ENCODE measurements at places on chromosomes 1 and 21. TPM values are rescaled to one million over a fixed set of nuclear protein-coding genes. Genes with fewer than 3 reads are reported as not detected.

TINAGL1 gene
- total RNA-seq: 0.41 TPM

CYP4A11 gene
- total RNA-seq: not detected

LORICRIN gene
- total RNA-seq: not detected

TBX15 gene
- total RNA-seq: 0.07 TPM

HCRTR1 gene
- total RNA-seq: not detected

ANKRD45 gene
- total RNA-seq: not detected

FAM163A gene
- total RNA-seq: not detected

NHLH1 gene
- 0.33 TPM for total RNA-seq

LCE2B gene
- total RNA-seq: not detected

TENT5C gene
- total RNA-seq: 0.14 TPM

OR2T33 gene
- total RNA-seq: not detected

MATN1 gene
- 0.08 TPM for total RNA-seq

CRYBG2 gene
- 1.3 TPM for total RNA-seq

LAD1 gene
- 2.2 TPM for total RNA-seq

WDR3 gene
- total RNA-seq: 35.2 TPM

FNDC10 gene
- 9.4 TPM for total RNA-seq

All from A549 treated with dexamethasone at 1 μM for 4 hours (cell line).